Dermis blood vessel endothelial cell (primary cell): ENCODE measurements at places on chromosomes 12 and 14. TPM values are rescaled to one million over a fixed set of nuclear protein-coding genes. Genes with fewer than 3 reads are reported as not detected.

LDHB gene
- 438 and 588 TPM in 2 replicates for total RNA-seq

RDH12 gene
- not detected in 2 replicates for total RNA-seq

IGF1 gene
- 0.34 and 1.0 TPM in 2 replicates for total RNA-seq

TAS2R7 gene
- not detected in 2 replicates for total RNA-seq

GSKIP gene
- total RNA-seq = 73.0 and 117 TPM in 2 replicates

MGST1 gene
- total RNA-seq = 13.6 and 32.9 TPM in 2 replicates

PELI2 gene
- total RNA-seq = 12.4 and 25.5 TPM in 2 replicates

CEBPE gene
- total RNA-seq = not detected in 2 replicates

KRT85 gene
- total RNA-seq = not detected in 2 replicates

TMEM132D gene
- not detected in 2 replicates for total RNA-seq
